CD4-positive, alpha-beta T cell treated with Interleukin-12 subunit alpha and Interleukin-12 subunit beta, for 1 hour (primary cell): ENCODE measurements at places on chromosomes 5 and 9.
A peak's percentile ranks its signal among the peaks of the same experiment; 100 is the strongest.

- DNase-seq, result no peak
Observed at GRCh38 chr5:171813813-171814490, 28.3 kb downstream of the SMIM23 start.

- DNase-seq, result no peak
Observed at GRCh38 chr9:130193103-130193502, 20.9 kb downstream of the NCS1 start.

DNA sequence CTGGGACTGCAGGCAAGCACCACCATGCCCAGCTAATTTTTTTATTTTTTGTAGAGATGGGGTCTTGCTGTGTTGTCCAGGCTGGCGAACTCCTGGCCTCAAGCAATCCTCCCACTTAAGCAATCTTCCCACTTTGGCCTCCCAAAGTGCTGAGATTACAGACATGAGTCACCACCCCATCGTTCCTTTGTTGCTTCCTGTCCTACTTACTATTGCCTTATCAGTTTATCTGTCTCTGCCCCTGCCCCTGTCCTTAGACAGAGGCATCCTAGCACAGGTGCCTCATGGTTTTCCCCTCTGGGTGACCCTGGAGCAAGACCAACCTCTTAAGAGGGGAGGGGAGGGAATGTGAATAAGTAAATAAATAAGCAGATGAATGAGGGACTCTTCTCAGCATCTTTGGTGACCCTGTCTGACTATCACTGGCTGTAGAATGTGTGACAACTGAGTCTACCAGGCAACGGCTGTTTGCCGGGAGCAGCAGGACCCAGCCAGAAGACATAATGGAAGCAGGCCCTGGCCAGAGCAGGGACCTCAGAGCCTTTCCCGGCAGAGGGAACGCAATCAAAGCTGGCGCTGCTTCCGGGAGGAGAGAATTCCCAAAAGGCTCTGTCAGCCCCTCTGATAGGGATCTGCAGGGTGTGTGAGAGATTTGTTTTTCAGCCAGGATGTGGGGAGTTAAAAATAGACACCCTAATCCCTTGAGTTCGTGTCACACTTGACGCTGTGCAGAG, 43.8 kb upstream of the DAB2IP start:
- DNase-seq, result no peak

GRCh38 chr5:58076483-58077257, 383.2 kb downstream of the PLK2 start:
- DNase-seq, result no peak

- no peak for DNase-seq
Observed at GRCh38 chr9:120610975-120611689, 31.2 kb upstream of the CDK5RAP2 start.

GRCh38 chr5:59661311-59661710, 232.2 kb downstream of the PDE4D start:
- DNase-seq, result no peak

GRCh38 chr5:12795333-12795663, 891.1 kb upstream of the CTNND2 start:
- no peak for DNase-seq

- peak; percentile 85 for DNase-seq
Observed at GRCh38 chr5:176536132-176536901, 885 bp downstream of the RNF44 start.

GRCh38 chr5:137287569-137287968, 211.6 kb downstream of the SPOCK1 start:
- DNase-seq, result no peak

- no peak for DNase-seq
Observed at GRCh38 chr9:108579757-108580439, 275.9 kb downstream of the ACTL7B start.

- no peak for DNase-seq
Observed at GRCh38 chr5:169944115-169944514, 36.2 kb downstream of the INSYN2B start.

GRCh38 chr9:137511758-137512463, 38.3 kb downstream of the PNPLA7 start:
- no peak for DNase-seq

DNA sequence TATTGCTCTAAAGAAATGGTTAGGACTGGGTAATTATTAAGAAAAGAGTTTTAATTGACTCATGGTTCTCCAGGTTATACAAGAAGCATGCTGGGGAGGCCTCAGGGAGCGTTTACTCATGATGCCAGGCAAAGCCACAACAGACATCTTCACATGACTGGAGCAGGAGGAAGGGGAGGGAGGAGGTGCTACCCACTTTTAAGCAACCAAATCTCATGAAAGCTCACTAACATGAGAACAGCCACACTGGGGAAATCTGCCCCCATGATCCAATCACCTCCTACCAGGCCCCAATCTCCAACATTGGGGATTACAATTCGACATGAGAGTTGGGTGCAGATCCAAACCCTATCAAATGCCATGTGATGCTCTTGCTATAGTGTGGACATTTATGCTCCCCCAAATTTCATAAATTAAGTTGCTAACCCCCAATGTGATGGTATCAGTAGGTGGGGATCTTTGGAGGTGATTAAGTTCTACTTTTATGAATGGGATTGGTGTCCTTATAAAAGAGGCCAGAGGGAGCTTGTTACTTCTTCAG, 773.6 kb upstream of the CDH10 start:
- no peak for DNase-seq

DNA sequence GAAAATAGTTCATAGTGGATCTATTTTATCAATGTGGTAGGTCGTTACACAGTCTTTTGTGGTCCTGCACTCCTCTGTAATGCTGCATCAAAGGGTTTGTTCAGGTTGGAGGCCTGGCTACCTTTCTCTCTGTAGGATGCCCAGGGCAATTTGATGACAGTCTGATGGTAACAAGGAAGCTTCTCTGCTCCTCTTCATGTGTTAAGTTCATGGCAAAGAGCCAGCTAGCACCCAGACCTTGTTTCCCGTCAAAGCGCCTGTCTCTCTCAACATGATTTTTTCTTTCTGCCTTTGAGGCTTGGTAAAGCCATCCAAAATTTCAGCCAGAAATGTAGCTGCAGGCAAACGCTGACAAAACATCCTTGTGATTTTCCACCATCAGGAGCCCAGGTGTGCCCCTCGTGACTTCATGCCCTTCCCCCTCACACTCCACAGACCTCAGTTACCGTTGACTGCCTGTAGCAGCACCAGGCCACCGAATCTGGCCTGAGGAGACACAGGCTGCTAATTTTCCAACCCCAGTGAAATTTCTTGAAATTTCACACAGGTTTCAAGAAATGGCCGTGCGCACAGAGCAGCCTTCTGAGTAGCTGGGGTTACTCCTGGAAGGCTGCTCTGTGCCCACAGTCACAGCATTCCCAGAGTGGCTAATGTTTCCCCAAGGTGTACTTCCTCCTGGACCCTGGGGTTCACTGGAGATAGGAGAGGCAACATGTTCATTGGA, 292.7 kb downstream of the CWC27 start:
- DNase-seq, result no peak

DNA sequence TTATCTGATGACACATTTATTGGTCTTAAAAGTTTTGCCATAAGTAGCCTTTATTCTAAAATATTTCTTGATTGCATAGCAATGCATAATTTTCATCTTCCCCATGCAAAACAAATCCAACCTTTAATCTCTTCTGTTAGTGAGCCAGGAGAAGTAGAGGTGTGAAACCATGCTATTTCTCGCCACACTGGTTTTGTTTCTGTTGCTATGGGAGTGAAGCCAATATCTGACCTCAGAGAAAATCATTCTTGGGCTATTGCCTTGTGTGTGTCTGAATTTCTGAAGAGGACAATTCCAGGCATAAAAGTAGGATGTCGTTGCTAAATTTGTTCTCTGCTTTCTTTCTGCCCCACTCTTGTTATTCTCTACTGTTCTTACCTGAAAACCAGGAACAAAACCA, 183.6 kb downstream of the PTTG1 start:
- no peak for DNase-seq

DNA sequence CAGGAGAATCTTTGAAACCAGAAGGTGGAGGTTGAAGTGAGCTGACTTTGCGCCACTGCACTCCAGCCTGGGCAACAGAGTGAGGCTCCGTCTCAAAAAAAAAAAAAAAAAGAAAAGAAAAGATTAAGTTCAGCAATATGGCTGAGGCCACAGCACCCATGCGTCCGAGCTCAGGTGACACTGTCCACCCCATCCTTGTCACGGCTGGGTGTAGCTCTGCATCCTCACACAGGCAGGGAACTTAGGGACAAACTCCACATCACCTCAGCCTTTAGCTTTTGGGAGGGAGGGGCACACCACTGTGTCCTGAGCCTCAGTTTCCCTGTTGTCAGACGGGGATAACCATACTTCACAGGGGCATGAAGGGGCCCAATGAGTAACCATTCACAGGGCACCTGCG, 15.5 kb downstream of the FGD3 start:
- DNase-seq, result no peak

GRCh38 chr5:42767491-42768105, 11.0 kb downstream of the CCDC152 start:
- DNase-seq, result peak; percentile 41

- DNase-seq, result no peak
Observed at GRCh38 chr5:86155796-86156195, 461.9 kb upstream of the COX7C start.

DNA sequence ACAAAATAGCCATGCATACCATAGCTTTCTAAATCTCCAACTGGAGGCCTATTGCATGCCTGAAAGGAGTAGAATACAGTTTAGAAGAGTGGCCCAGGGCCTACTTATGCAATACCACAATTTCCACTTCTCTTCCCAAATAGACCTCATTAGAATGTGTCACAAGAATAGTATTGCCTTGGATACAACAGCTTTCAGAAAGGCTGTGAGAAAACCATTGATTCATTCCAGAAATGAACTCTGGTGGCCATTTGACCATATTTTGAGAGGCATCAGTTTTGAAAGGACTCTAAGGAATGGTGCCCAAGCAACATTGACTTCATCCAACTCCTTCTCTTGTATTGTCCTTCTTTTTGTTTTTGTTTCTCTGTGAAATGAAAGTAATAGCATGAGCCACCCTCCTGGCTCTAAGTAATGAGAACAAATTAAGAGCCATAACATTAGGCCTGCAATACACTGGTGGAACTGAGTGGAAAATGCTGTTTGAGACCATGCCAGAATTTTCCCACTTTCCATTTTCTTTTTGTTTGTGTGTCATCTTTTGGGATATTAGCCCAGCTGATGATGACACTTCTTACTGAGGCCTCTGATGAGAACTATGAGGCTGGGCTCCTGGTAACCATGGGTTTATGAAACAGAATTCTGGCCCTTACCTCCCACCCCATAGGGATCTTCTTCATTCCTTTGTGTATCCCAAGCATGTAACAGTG, 90.2 kb downstream of the TMEM174 start:
- no peak for DNase-seq

- DNase-seq, result no peak
Observed at GRCh38 chr5:179301796-179302195, 43.5 kb downstream of the ADAMTS2 start.

- no peak for DNase-seq
Observed at GRCh38 chr5:115575167-115576070, 26.9 kb downstream of the TICAM2 start.

GRCh38 chr5:143605403-143606005, 202.0 kb upstream of the NR3C1 start:
- DNase-seq, result peak; percentile 35

GRCh38 chr5:58746321-58746720, 163.4 kb downstream of the RAB3C start:
- no peak for DNase-seq

- no peak for DNase-seq
Observed at GRCh38 chr5:61744690-61745619, 412.9 kb downstream of the ZSWIM6 start.

DNA sequence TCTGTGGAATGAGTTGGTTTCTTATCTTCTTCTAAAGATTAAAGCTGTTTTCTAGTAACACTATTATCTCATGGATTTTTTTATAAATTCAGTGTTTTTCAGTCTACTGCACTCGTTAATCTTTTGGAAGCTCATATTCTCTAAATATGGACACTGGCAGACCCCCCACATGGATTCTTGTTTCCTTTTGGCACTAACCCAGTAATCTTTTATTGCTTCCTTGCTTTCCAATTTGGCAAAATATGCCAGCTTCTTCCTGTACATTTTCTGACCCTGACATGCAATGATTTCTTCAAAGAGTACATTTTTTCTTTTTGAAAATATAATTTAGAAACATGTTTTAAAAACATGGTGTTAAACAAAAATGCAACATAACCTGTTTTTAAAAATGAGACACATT, 474.2 kb upstream of the FTMT start:
- no peak for DNase-seq

- no peak for DNase-seq
Observed at GRCh38 chr9:130921300-130921988, 17.6 kb downstream of the FIBCD1 start.

GRCh38 chr9:27967210-27967609, 393.9 kb upstream of the C9orf72 start:
- DNase-seq, result no peak

DNA sequence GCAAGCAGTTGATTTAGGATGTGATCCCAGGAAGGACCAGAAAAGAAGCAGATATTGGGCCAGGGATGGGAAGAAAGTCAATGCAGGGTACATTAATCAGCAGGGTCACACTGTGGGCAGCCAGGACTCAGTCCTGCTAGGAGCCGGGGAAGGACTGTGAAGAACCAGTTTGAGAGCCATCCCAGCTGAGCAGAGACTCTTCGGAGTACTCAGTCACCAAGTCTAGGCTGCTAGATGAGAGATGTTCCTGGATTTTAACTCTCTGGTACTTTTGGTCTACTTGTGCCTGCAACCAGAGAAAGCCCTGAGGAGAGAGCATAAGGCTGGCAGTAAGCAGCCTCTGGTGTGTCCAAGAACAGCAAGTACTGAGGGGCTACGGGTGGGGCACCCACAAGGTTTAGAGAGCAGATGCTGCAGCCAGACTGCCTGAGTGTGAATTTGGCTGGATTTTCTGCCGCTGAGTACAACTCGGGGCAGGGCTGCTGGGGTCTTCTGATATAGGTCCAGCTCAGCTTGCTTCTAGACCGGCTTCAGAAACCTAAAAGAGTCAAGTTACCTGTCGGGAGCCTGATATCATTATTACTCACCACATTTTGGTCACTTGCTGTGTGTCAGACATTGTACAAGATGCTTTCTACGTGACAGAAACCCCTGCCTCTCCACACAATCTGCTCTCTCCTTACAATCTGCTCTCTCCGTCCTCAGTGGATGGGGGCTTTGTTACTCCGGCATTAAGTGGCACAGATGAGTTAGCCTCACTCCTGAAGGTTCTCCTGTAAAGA, 250.2 kb upstream of the GAS1 start:
- no peak for DNase-seq

GRCh38 chr9:89249001-89249400, 62.0 kb upstream of the CKS2 start:
- no peak for DNase-seq

- DNase-seq, result no peak
Observed at GRCh38 chr5:88675168-88675707, 207.7 kb downstream of the MEF2C start.

DNA sequence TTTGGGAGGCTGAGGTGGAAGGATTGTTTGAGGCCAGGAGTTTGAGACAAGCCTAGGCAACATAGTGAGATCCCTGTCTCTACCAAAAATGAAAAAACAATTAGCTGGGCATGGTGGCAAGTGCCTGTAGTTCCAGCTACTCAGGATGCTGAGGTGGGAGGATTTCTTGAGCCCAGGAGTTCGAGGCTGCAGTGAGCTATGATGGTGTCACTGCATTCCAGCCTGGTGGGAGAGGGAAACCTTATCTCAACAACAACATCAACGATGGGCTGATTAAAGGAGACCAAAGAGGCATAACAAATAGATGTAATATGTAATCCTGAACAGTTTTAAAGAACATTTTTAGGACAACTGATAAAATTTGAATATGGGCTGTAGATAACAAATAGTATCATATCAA, 34.2 kb upstream of the PANK3 start:
- no peak for DNase-seq
